Esophagus muscularis mucosa (tissue), 4 donors: ENCODE measurements at places on chromosomes 2 and 18. TPM values are rescaled to one million over a fixed set of nuclear protein-coding genes. Genes with fewer than 3 reads are reported as not detected.

DNA sequence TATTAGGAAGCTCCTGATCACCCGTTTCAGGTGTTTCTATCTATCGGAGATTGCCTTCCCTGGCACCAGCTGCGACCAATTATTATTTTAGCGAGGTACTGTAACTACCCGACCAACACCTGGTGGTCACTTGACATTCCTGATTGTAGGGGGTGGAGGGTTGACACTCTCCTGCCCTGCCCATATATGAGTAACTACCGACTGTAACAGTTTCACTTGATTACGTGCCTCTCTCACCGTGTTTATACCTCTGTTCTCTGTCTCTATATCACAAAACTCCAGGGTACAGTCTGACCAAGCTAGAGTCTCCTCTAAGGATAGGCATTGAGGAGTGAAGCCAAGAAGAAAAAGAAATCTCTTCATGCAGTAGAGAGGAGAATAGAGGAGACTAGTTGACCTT is 268.0 kb upstream of the LRATD1 start:
- no peak for DNase-seq
- no peaks in the 10 kb centered on the region for H3K36me3 ChIP-seq
- H3K4me1 ChIP-seq = no peaks in the 10 kb centered on the region
- no peak overlapping the region for H3K4me3 ChIP-seq

DNA sequence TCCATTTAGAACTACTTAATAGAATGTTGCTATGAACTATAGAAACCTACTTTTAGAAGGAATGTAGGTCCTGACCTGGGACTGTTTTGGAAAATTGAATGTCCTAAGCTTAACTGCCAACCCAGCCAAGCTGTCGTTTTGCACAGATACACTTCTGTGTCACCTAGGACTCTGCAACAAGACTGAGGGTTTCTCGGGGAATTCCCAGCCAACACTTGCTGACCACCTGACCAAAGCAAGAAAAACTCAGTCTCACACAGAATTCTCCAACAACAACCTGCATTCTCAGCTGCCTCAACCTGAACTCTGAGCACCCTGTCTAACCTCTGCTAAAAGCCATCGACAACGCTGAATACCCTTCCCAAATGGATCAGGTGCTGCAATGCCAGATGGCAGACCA is 128.2 kb downstream of the SS18 start:
- no peak for DNase-seq
- no peak overlapping the region for H3K4me3 ChIP-seq
- H3K27me3 ChIP-seq = no peaks in the 10 kb centered on the region
- no peak overlapping the region for H3K27ac ChIP-seq
- no peaks in the 10 kb centered on the region for H3K4me1 ChIP-seq
- no peaks in the 10 kb centered on the region for H3K36me3 ChIP-seq

DNA sequence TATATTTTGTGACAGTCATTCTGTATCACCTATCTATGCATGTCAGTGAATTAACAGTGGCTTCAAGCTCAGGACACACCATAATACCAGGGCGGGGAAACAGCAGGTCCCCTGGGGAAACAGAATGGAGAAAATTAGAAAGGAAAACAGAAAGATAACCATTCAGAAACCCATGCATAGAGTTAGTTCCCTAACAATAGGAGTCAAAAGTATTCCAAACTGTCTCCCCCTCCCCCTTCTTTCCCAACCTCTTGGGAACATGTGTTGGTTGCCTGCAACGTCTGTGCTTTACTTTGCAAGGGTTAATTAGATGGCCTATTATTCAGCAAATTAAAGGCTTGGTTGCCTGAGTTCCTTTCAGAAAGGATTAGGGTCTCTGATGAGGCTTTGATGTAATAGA is 176.4 kb downstream of the MYO3B start:
- no peak for DNase-seq
- H3K36me3 ChIP-seq = no peaks in the 10 kb centered on the region

Gene ALPG
- not detected for total RNA-seq
